ENCODE measurements at places on chromosomes 11 and 22.

DNA sequence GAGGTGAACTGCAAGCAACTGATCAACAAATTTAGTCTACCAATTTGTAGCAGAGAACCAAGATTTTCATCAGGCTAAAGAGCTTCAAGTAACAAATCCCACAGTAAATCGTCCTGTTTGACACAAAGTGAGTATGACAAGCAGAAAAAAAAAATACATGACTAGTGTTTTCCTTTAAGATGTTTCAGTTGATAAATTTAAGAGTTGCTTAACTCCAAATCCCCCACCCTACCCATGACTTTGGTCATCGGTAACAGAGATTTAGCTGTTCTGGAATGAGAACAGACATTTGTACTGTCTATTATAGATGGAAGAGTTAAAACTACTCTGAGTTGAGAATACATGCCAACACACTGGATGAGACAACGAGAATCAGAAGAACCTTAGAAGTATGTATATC, 165.0 kb upstream of the MTMR2 start:
- DNase-seq: no peak

- DNase-seq: peak; percentile 50
Observed at GRCh38 chr22:26756675-26757293, 99.4 kb downstream of the MIAT start.

DNA sequence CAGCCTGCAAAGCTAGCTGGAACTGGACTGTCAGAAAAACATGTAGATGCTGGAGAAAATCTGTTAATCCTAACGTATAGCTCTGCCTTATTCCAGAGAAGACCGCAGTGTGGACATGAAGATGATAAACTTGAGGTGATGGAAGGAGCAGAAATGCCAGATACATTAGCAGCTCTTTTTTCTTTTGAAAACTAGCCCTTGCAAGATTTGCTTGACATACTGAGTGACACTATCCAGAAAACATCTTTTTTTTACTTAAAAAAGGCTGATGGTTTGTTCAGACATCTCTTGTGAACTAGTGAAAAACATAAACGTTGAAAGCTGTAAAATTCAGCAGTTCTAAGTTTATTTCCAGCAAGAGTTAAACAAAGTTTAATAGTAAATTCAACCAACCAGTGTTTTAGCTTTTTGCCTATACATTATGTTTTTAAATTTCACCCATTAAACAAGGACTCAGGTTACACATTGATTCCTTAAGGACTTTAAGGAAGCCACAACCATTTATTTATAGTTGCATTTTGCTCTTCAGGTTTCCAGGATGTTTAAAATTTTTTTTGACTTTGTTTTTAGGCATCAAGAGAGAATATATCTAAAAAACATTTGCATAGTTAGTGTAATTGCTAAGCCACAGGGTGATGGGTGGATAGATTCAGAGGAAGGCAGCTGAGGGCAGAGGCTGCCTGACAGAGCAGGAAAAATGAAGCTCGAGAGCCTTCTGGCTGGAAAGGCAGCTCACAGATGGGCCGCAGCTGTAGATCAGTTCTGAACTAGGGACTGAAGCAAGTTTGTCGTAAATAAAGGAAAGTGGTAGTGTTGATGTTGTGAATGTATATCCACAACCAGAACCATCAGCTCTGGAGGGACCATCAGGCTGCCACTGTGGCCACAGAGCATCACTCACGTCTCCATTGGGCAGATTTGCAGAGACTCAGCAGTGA, 9.5 kb downstream of the SNAP29 start:
- no peak for DNase-seq

DNA sequence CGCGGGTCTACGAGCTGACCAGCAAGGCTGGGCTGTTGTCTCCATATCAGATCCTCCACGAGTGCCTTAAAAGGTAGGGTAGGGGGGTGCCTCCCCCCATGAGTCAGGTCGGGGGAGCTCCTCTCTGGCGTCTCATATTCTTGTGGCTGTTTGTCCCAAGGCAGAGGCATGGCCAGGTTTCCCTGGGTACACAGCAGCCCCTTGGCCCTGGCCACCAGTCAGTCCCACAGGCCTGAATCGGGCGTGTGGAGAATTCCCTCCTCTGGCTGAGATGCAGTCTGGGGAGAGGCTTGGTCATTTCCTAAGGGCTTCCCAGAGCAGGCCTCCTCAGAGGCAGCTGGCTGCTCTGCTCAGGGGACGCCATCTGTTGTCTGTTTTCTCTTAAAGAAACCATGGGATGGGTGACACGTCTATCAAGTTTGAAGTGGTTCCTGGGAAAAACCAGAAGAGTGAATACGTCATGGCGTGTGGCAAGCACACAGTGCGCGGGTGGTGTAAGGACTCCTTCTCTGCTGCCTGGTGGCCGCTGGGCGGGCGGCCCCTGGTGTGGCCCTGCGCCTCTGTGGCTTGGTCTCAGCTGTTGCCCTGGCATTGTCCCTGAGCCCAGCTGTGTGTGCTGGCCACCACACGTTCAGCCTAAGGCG, 9.6 kb upstream of the RANBP1 start:
- DNase-seq: no peak

DNA sequence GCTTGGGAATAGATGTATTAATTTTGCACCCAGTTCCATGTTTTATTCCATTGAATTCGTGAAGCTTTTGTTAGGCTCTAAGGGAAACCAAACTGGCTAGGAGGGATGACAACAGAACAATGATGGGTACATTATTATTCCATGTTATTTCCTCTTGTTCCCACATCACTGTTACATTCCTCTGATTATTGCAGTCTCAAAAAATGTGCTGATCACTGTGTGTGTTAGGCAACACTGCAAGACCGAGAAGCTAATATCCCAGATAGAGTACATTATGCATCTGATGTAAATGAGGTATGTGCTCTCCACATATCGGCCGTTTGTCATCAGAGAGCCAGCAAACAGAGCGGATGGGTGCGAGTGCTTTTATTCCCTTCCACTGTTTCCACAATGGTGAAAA, 327.9 kb downstream of the SOX6 start:
- no peak for DNase-seq

GRCh38 chr11:2708757-2709281, 9.0 kb upstream of the KCNQ1OT1 start:
- DNase-seq: peak; percentile 90

- no peak for DNase-seq
Observed at GRCh38 chr22:19630614-19631013, 83.7 kb upstream of the SEPTIN5 start.

GRCh38 chr11:61903845-61904244, 12.5 kb upstream of the FADS3 start:
- no peak for DNase-seq

DNA sequence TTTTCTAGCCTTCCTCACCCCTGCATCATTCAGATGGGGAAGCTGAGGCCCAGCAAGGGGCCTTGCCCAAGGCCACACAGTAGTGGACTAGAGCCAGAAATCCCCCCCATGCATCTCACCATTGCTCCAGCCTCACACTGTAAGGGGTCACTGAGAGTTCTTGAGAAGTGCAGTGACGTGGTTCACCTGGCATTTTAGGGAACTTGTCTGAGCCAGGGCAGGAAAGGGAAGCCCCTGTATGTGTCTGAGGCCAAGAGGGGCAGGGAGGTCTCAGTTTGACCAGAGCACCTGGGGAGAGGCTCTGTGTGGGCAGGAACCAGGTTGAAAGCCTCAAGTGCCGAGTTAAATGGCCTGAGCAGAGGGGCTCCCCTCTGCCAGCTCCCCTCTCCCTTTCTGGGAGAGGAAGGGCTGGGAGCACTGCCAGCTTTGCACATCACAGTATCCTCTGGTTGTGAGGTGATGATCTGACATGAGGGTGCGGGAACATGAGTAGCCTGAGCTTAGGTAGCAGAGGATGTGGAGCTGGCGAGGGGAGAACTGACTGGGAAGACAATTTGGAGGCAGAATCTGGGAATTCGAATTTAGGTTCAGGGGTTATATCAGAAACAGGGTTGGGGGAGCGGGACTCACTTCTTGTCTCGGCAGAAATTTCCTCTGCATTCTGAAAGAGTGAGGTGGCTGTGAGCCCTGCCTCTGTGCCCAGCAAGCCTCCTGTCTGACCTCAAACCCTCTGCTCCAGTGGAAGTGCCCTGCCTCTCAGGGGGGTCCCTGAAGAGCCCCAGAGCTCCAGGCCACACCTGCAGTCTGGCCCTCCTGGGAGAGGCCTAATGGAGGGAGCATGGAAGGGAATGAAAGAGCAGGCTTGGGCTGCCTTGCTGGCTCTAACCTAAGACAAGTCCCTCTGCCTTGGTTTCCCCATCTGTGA, 14.6 kb downstream of the ARHGEF17 start:
- DNase-seq: no peak

GRCh38 chr11:134665188-134665535, 253.1 kb upstream of the B3GAT1 start:
- DNase-seq: no peak

DNA sequence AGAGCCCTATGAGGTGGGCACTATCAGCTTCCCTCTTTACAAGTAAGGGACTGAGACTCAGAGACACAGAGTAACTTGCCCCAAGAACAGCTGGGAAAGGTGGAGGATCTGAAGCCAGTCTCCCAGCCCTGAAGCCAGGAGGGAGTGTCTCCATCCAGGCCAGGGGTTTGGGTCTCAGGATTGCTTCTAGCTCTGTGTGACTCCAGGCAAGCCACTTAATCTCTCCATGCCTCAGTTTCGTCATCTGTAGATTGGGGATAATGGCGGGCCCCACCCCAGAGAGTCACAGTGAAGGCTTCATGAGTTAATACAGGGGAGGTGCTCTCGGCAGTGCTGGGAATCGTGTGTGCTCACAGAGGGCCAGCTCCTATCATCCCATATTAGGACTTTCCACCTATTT, 10.5 kb downstream of the MAP4K2 start:
- no peak for DNase-seq

DNA sequence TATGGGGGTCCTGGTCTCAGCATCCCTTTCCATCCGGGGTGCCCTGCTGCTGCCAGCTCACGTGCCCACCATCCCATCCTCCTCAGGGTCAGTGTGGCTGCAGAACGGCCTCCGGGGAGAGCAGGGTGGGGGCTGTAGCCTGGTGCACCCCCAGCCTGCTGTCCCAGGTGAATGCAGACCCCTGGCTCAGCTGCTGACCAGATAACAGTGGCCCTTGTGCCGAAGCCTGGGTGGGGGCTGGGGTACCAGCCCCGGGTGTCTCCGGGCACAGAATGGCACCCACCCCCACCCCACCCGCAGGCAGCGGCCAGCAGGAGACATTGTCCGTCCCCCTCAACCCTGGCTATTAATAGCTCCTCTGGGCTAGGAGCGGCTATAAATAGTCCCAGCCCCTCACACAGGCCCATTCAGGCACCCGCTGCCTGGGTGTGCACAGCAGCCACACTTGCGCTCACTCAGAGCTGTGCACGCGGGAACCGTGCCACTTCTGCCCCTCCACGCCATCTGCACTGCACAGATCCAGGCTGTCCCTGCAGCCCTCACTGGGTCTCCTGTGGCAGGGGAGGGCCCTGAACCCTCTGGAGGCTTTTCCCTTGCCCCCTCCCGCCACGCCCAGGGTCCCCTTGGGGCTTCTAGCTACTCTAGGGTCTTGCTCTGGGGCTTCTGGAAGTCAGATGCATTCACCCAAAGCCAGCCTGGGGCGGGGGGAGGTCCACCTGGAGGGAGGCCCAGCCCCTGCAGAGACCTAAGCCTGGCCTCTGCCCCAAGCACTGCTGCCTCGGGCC, 18.7 kb downstream of the CRELD2 start:
- DNase-seq: no peak

All from hindlimb muscle (tissue), 1 donor.